ENCODE measurements at places on chromosomes 3 and 15.

GRCh38 chr3:146903927-146904326 is 298.8 kb upstream of the PLSCR5 start:
- DNase-seq = no peak

- no peak for DNase-seq
Measured at GRCh38 chr3:170323331-170323730, 34.2 kb upstream of the SKIL start.

DNA sequence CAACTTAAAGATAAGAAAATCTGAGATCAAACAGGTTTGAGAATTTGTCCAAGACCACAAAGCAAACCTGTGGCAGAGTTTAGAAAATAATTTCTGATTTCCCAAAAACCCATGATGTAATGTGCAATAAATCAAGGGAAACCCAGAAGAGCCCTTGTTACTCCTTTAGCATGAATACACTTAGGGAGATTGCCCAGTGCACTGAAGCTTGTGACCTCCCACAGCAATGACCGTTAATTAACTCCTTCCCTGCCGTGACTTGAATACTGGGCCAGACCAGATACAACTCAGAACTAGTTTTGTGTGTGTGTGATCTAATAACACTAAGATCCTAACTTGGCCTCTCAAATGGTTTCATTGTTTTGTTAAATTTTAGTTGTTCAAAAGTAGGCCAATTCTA is 2.5 kb downstream of the PRKAR2A start:
- DNase-seq = no peak

DNA sequence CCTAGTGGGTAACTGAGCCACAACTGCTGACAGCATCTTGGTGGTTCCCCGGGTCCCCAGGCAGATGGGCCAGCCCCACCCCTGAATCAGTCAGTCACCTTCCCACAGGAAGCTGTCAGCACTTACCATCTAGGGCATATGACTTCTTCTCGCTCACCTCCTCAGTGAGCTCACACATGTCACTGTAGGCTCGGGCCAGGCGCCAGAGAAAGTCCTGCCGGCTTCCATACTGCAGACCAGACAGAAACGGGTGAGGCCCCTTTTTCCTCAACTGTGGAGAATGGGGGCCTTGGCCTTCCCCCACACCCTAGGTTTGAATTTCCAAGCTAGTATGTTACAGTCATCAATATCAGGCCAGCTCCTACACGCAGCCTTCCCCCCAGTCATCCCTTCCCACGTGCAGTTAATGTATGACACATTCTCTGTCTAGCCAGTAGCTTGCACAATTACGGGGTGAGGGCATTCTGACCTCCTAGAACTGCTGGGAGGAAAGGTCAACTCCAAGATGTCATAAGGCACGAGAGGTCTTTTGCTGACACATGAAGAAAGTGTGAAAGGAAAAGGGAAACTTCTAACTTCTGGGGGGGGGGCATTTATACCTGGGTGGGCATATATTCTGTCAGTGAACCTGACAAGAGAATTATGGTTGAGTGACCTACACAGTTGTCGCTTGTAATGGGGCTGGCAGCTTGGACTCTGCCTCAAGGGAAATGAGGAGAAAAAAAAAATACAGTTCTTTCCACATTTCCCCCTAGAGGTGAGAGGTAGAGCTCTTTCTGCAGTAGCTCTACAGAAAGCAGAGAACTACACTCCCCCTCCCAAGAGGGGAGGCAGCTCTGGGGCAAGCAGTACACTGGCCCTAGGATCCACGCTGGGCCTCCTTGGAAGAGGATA is 10.9 kb downstream of the RMDN3 start:
- peak; percentile 69 for DNase-seq

GRCh38 chr3:179765396-179765795 is 112.6 kb downstream of the USP13 start:
- DNase-seq = no peak

DNA sequence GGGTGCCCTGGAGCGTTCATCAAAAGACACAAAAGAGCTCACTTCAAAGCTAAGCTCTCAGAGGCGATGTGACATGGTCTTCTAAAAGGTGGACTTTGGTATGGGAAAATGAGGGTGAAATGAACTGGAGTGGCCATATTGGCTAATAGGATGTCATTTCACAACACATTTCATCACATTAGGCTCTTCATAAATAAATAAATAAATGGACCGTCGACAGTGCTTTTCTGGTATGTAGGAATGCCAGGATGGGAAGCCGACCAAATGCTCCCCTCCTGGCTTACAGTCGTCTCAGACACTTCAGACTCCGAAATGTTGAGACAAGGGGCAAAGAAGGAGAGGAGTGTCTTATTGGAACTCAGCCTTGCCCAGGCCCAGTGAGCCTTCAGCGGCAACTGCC is 383.0 kb downstream of the NTRK3 start:
- no peak for DNase-seq

GRCh38 chr3:37652851-37653250 is 208.8 kb upstream of the CTDSPL start:
- no peak for DNase-seq

GRCh38 chr3:42631620-42632019 is 21.9 kb upstream of the ZBTB47 start:
- no peak for DNase-seq

DNA sequence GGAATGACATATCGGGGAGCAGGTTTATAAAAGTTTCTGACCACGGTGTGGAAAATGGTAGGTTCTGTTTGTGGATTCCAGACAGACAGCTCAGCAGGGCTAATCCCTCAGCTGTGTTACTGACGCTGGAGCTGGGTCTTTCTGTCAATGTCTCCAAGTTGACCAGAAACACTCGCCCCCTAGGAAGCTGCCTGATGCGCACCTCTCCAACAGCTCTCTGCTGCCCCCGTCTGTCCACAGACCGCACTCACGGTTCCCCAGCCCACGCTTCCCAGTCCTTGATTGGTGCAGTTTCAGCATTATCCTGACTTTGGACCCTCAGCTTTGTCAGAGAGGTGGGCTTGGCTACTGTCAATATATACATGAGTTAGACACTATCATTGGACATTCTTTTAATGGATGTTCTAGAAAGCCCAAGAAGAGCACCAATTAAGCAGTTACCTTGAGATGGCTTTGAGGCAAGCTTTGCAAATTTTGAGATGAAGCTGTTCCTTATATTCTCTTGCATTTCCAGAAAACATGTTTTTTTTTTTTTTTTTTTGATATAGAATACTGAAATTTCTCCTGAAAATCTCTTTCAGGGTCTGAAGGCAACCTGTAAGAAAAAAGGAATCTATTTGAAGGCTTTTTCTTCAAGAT is 98.9 kb upstream of the TBC1D5 start:
- peak; percentile 87 for DNase-seq

DNA sequence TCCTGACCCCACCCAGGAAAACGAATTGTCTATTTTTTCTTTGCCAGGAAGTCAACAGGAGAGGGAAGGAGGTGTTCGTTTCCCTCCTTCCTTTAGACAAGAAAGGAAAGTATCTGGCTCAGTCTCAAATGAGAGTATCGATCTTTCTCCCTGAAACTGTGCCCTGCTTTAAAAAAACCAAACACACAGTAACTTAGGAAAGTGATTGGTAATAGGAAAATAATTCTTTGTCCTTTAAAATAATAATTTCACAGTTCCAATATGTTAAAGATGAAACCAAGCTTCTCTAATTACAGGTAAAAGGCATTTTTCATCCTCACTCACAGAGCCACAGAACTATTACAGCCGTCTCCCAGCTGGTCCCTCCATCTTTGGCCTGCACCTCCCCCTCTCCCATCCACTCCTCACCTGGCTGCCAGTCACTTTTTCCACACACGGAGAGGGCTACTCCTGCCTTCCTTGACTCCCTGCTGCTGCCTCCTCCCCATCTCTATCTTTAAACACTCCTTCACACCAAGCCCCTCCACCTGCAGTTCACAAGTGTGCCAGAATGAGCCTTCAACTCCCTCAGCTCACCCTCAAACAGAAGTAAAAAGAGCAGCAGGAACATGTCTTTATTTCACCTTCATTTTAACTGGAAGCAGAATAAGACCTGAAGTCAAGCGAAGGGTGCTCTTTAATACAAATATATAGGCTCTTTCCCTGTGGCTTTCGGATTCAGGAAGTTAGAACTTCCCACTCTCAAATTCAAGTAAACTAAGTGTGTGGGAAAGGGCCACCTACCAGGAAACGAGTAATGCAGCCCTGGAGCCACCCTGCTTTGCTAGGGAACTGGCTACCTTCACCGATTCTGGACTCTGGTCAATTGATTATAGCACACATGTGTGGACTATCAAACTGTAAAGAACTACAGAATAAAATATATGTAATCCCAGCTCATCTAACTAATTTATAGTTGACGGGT is 116.4 kb downstream of the SENP2 start:
- DNase-seq = no peak

- no peak for DNase-seq
Measured at GRCh38 chr3:45097296-45097883, 48.8 kb downstream of the CDCP1 start.

GRCh38 chr3:154040283-154040682 is 80.9 kb upstream of the ARHGEF26 start:
- no peak for DNase-seq

GRCh38 chr3:52310861-52311575 is 5.1 kb upstream of the DNAH1 start:
- peak; percentile 69 for DNase-seq

DNA sequence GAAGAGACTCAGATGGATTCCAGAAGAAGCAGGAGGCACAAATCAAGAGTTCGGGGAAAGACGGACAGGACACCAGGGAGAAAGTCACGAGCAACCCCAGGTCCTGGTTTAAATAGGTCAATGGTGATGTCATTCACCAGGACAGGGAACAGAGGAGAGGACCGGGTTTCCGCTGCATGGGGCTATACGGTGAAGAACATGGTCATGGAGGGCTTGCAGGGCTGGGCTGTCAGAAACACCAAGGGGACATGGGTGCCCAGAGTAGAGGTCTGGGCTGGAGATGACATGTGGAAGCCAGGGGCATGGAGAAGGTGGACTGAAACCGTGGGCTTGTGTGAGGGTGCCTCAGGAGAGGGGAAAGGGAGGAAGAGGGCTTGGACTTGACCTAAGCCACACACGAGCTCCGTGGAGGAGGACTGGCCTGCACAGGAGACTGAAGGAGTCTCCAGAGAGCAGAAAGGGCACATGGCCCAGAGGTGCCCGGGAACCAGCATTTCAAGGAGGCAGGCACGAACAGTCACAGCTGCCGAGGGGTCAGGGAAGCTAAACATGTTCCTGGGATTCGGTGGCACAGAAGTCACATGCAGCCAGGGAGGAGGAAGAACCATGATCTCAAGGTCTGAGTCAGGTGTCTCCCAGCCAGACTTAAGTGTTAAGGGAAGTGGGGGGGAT is 54.2 kb upstream of the RPL32 start:
- no peak for DNase-seq

DNA sequence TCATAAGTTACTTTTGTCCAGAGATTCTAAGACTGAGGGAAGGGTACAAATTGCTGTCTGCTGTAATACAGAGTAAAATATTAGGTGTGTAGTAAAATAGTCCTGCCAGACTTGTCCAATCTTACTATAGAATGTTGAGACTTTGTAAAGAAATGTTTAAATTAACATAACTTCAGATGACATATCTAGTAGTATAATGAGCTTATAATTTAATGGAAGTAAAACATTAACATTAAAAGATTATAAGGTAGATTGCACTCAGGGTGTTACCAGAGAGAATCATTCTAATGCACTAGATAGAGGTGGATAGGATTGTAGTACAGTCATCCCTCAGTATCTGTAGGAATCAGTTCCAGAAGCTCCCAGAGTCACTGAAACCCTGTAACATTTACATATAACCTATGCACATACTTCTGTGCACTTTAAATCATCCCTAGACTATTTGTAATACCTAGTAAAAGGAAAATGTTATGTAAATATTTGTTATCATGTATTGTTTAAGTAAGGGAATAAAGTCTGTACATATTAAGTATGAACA is 130.8 kb downstream of the LMLN start:
- no peak for DNase-seq

- DNase-seq = no peak
Measured at GRCh38 chr15:42919308-42919707, 1.3 kb downstream of the TTBK2 start.

- no peak for DNase-seq
Measured at GRCh38 chr15:55915221-55915620, 78.2 kb downstream of the NEDD4 start.

DNA sequence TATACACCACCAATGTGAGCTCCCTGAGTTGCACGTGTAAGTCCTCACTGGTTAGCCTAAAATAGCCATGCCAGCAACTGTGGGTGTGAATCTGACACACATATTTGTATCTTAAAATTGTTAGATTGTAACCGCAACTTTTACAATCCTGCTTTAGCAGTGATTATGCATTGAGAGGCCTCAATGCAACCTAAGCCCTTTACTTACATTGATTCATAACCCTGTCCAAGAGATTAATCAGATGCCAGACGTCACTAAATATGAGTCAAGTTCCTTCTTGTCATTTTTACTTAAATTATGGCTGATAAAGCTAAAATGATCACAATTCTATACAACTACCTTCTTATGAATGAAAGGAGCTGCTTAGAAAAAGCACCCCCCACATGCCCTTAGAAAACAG is 46.9 kb downstream of the IL17RD start:
- no peak for DNase-seq

GRCh38 chr15:70196372-70197316 is 98.9 kb upstream of the TLE3 start:
- DNase-seq = peak; percentile 12

GRCh38 chr15:88256279-88257230 is at the start of gene NTRK3:
TSS of gene NTRK3 (minus strand) at chr15:88256739. CDS start at chr15:88256153, 586 bp downstream.
- peak; percentile 12 for DNase-seq

DNA sequence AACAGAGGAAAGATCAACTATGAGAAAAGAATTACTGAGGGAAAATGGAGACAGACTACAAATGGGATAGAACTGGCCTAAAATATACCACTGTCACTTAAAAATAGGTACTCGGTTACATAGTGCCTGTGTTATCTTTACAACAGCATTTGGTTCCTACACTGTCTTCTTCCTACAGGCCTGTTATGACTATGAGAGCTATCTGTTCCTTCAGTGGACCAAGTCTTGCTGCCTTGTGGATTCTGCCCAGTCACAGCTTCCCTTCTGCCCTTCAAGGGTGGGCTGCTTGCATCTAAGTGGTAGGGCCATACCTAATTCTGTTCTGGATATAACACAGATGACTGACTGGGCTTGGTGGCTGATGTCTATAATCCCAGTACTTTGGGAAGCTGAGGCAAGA is 13.8 kb upstream of the ARHGEF3 start:
- DNase-seq = no peak

GRCh38 chr3:181694805-181695660 is 16.7 kb upstream of the SOX2 start:
- no peak for DNase-seq

- DNase-seq = no peak
Measured at GRCh38 chr3:62312201-62312600, 61.1 kb downstream of the FEZF2 start.

DNA sequence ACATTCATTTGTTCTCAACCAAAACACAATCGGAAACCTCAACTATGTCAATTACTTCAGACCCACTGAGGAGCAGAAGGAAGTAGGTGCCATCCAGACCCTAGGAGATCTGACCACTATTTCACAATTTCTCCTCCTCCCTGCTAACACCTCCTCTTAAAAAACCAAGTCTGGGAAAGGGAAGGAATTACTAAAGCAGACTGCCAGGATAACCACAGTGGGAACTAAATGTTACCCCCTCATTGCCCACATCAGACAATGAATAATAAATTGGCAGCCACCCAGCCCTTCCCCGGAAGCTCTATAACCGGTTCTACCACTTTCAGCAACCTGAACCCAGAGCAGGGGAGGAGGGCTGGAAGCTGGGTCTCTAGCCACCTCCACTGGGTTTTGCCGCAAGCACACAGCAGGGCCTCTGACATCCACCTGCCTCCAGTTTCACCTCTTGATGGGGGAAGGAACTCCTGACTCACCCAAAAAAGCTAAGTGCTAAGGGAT is 17.6 kb downstream of the C15orf62 start:
- peak; percentile 74 for DNase-seq

Data from stimulated activated naive CD8-positive, alpha-beta T cell treated with anti-CD3 and anti-CD28 coated beads, Interleukin-15, Interleukin-2, amounts not matched to agents 100 U/mL and 50 U/mL, for 24 hours (primary cell).